Activated CD4-positive, CD25-positive, alpha-beta regulatory T cell treated with anti-CD3 and anti-CD28 coated beads, Interleukin-2, amount 50 U/mL, for 16 hours (primary cell): ENCODE measurements at places on chromosomes 12 and 14.

- DNase-seq, result no peak
Observed at GRCh38 chr14:68789821-68790643, 2.8 kb downstream of the ZFP36L1 start.

DNA sequence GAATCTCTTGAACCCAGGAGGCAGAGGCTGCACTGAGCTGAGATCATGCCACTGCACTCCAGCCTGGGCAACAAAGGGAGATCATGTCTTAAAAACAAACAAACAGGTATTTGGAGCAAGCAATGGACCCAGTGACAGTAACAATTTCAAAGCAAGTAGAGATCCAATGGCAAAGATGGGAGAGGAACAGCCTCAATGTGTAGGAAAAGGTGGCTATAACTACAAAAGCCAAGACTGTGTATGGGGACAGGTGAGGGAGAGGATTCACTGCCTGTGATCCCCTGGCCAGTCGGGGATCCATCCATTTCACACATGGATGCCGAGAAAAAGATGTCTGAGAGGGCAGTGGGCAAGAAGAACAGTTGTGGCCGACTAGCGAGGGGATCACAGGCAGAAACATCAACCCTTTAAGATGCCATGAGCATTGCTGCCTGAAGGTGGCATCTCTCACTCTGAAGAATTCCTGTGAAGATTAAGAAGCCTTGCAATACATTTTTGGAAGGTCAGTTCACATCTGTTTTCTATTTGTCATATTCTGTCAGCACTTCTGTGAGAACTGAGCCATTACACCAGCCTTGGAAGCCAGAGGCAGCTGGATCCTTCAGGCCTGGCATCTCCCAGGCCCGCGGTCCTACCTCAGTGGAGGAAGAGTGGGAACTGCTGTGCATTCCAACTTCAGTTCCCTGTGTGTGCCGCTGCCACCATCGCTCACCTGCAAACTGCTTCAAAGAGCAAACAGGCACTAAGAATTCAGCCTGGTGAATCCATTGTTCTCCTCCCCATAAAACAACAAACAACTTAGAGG lies 54.5 kb upstream of the FRS2 start:
- no peak for DNase-seq

DNA sequence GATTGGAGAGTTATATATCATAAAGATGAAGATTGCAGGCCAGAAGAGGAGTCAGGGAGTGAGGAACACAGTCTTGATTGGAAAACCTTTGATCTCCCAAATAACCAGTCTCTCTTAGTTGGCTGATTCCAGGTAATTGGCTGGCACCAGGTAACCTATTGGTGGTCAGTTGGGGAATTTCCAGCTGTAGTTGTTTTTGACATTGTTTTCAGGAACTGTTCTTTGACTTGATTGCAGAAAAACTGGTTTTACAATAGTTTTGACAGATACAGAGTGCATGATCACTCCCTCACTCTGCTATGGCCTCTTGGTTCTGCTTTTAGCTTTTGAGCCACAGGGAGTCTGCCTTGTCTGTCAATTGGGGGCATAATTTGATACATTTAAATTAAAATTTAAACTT lies 71.6 kb downstream of the ZNF641 start:
- DNase-seq, result no peak

DNA sequence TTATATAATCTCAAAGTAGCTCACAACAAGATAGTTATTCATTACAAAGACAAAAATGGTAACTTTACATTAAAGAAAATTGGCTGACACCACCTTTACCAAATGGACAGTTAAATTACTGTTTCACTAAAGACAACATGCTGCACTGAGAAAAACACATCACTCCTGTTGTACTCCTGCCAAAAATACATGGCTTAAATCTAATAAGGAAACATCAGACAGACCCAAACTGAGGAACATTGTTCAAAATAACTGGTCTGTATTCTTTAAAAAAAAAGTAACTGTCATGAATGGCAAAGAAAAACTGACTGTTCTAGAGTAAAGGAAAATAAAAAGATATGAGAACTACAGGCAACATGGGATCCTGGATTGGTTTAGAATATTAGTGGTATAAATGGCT lies 151.3 kb upstream of the DCN start:
- no peak for DNase-seq

- DNase-seq, result no peak
Observed at GRCh38 chr12:18851271-18851670, 113.4 kb downstream of the CAPZA3 start.

DNA sequence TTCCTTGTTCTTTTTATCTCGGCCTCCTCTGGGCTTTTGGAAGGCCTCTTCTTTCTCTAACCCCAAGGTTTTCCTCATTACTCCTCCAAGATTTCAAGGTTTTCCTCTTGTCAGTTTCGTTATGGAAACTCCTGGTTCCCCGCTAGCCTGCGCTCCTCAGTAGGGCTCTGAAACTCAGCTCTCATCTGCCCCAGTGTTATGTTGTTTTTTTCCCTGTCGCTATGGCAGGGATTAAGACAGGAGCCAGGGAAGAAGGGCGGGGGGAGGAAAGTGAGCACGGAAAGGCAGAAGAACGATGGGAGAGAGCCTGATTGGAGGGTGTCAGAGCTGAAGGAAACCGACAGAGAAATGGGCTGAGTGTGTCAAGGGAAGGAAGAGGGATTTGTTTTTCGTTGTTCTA lies 26.5 kb upstream of the JDP2 start:
- no peak for DNase-seq

DNA sequence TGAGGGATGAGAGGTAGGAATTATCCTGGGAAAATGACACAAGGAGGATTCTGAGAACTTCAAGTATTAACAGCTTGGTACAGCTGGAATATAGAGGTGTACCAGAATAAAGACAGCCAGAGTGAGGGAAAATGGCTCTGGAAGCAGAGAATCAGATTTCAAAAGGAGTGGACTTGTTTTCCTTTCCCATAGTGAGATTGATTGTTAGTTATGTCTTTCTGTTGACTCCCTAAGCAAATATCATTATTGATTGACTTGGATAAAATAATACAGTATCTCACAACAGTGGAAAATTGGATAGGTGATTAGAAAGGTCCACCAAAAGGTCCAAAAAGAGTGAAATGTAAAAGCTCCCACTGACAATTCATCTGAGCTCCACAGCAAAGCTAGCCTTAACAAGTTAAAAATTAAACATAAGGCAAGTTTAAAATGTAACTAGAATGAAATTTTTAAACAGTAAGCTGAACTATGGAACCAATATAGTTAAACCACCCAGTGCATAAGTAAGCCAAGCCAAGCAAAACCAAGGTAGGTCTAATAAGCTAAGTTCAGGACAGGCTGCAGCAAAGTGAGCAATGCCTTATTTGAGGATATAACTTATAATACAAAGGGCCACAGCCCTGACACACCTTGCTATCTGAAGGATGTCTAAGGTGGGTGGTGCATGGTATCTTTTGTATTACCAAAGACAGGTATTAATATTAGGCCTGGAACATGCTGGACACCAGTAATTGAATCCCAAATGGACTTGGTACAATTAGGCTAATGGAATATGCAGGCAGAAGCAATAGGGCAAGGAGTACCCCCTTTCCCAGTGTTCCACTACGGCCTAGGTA lies 21.8 kb downstream of the ENTPD5 start:
- no peak for DNase-seq

DNA sequence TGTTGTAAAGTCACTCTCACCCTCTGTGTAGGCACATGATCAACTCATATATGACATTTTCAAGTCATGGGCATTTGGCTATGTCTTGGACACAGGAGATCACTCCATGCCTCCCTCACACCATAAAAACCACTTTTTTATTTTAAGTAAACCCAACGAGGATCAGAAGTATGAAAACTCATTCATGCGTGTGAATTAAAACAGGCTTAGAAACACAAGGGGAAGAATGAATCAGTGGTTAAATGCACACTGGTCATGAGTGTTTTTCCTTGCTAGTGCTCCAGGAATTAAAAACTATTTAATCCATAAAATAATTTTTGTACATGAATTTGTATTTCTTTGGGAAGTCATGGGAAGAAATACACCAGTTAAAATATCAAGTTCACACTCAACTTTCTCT lies 198.4 kb downstream of the GALC start:
- no peak for DNase-seq

DNA sequence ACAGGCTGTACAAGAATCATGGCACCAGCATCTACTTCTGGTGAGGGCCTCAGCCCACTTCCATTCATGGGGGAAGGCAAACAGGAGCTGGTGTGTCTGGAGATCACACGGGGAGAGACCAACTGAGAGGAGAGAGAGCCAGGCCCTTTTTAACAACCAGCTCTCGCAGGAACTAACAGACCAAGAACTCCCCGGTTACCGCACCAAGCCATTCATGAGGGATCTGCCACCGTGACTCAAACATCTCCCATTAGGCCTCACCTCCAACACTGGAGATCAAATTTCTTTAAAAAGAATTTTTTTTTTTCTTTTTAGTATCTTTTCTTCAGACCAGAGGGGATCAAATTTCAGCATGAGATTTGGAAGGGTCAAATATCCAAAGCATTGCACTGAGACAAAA lies 16.7 kb upstream of the AQP2 start:
- no peak for DNase-seq

DNA sequence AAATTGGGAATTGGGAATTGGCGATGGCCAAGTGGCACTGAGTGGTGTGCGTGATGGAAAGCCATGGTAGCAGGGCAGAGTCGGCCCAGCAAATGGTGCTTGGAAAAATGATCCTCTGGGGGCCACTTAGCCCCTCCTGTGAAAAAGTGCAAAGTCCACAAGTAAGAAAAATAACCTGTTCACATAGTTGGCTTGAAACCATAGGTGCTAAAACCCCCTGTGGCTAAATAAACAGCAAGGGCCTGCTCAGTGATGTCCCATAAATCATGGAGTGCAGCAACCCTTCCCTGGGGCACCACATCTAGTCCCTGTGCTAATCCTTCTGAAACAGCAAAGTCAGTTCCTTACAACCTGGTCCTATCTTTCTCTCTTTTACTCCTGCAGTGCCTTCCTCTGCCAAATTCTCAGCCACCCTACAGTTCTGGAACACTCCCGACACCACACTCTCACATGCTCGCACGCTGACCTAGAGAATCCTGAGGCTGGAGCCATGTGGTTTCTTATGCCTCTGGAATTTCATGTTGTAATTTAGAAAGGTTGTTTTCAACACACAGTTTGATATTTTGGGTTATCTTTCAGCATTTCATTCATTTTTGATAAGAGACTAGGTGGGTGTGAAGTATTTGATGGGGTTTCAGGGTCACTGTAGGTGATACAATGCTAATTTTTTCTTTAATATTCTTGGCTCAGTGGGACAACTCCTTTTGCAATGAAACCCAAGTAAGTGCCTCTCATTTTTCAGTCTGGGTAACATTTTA lies 123.6 kb downstream of the SMOC1 start:
- no peak for DNase-seq

GRCh38 chr14:69073429-69073828 lies 79.5 kb downstream of the DCAF5 start:
- no peak for DNase-seq
